ENCODE measurements at places on chromosomes 2 and 18.

- no peak for DNase-seq
These were observed 149.8 kb downstream of the OSR1 start for GRCh38 chr2:19208479-19209199.

DNA sequence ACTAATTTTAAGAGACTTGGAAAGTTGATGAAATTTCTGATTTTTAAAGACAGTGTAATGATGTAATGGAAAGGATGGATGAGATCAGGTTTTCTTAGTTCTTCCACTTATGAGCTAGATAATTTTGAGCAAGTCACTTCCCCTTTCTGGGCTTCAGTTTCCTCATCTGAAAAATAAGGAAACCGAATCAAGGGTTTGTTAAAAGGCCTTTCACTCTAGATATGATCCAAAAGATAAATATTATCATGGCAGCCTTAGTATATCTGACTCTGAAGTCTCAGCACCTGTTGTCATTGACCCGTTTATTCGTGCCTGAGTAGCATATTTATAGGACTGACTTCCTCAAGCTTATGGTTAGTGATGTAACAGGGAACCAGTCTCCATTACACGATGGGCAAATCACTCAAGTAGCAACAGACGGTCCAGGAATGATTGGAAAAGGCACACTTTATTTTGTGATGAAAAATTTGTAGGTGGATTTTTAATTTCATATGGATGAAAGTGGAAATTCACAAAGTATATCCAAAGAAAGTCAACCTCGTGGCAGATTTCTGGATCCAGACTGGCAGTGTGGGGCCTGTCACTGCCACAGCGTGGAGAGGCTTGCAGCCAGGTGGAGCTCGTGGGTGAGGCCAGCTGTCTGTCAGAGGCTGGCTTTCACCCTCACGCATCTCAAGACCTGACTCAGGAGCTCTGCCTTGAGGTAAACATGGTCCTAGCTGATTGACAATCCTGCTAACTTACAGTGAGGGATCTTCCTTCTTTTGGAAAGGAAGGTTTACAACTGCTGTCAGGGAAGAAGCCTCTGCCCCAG lies 137.9 kb upstream of the CXCR4 start:
- DNase-seq = no peak

DNA sequence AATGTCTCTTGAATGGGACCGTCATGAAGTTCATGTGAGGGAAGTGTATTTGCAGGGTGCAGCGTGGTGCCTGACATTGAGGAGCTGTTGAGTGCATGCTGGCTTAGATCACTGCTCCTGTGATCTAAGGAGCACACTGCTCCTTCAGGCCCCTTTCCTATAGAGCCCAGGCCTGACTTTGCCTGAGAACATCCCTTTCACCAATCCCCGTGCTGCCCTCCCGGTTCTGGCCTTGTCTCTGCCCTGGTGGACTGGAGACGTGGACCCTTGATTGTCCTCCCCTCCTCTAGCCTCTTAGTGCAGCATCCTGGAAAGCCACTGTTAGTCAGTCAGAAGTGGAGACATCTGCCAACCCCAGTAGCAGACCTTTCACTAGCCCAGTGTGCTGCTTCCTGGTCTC lies 323.6 kb upstream of the HS6ST1 start:
- peak; percentile 50 for DNase-seq

GRCh38 chr2:24712296-24712695 lies 80.9 kb downstream of the PTRHD1 start:
- no peak for DNase-seq

DNA sequence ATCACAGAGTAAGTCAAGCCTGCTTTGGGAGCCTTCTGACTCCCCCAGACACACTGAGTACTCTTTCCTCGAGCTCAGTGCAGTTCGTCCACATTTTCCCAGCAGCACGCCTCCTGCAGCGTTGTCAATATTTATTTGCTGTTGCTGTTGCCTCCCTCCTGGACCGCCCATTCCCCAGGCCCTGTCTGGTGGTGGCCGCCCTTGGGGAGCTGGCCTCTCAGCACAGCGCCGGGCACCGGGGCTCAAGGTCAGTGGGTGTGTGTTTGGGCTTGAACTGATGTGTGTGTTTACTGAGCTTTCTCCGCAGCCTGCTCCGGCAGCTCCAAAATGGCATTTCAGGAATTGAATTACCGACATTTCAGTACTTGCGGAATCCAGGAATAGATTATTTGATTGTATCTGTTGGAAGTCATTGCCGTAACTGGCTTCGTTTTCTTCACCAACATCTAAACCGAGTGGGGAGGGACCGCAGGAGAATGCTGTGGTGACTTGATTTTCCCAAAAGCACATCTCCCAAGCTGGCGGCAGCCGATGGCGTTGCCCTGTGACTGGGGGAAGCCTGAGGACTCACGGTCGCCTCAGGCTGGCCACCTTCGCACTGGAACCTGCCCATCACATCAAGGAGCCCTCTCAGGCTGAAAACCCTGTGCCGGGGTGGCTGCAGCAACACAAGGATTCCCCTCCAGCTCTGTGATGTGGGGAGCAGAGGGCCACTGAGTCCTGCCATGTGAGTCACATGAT lies 66.0 kb downstream of the HPCAL1 start:
- DNase-seq = no peak

- peak; percentile 50 for DNase-seq
These were observed at the start of gene AAK1 for GRCh38 chr2:69643602-69644505. AAK1 (minus strand) TSS chr2:69643739; CDS start chr2:69643040, 699 bp downstream.

DNA sequence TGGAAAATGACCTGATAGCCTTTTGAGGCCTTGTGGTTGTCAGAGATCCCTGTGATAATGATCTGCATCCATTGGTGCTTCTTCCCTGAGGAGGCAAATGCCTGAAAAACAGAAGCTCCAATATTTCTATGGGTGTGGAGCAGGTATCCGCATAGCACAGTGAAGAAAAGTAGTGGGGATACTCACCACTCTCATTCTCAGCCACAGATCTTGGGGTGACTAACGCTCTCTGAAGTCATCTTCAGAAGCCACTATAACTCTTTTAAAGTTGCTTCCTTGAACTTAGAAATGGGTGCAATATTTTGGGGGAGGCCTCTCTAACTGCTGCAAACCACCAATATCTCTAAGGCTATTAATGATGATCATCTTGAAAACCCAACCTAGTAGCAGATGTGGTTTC lies 46.2 kb downstream of the ARHGAP15 start:
- DNase-seq = no peak

- no peak for DNase-seq
These were observed 43.0 kb downstream of the EMILIN2 start for GRCh38 chr18:2889761-2890192.

GRCh38 chr2:54728669-54729120 lies 5.2 kb downstream of the EML6 start:
- DNase-seq = no peak

DNA sequence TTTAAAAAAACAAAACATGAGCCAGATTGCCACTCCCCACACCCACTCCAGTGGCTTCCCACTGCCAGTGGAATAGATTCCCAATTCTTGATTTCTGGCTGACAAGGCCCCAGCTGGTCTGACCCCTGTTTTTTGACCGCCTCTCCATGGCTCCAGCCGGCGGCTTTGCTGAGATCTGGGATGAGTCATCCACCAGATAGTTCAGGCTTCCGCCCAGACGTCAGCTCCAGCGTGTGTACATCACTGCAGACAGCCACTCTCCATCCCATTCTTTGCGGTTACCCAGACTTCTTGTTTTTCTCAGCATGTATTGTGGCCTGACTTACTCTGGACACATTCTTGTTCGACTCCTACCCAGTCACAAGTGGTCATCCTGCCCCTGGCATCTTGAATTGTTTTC lies 227.9 kb downstream of the GBX2 start:
- DNase-seq = no peak

DNA sequence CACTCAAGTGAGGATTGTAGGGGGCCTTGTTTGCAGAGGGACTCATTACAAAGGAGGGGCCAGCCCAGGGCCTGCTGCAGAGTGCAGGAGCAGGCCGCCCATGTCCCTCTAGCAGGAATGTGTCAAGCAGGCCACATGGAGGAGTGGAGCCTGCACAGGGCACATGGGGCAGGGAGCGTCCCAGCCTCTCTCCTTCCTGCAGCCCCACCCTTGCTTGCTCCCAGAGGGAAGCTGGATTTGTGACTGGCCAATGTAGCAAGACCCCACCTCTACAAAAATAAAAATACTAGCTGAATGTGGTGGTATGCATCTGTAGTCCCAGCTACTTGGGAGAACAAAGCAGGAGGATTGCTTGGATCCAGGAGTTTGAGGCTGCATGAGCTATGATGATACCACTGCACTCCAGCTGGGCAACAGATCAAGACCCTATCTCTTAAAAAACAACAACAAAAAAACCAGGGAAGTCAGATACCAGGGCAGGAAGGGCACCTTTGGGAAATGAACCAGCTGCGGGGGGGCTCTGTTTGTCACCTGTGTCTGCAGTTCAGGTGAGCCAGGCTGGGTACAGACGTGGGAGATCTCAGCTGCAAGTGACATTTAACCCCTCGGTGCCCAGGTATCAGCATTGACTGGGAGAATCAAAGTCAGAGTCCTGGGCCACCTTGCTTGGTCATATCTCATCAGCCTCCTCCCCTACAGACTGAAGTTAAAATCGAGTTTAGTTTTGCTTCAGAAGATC lies 27.7 kb downstream of the IMPA2 start:
- no peak for DNase-seq

- no peak for DNase-seq
These were observed 43.4 kb upstream of the HAAO start for GRCh38 chr2:42835577-42836371.

DNA sequence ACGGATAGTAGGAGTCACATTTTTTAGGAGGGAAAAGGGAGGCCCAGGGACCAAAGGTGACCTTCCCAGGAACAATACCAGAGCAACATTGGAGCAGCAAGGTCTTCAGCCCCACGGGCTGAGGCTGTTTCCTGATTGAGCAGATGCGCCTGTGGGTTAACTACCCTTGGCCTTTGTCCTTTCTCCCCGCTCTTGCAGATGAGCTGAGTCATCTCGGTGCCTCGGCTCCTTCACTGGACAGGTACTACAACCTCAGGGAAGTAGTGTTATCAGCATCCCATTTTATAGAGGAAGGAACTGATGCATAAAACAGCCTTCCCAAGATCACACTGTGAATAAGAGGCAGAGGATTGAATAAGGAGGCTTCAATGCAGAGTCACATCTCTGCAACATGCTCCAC lies 43.5 kb downstream of the DHRS9 start:
- DNase-seq = no peak

DNA sequence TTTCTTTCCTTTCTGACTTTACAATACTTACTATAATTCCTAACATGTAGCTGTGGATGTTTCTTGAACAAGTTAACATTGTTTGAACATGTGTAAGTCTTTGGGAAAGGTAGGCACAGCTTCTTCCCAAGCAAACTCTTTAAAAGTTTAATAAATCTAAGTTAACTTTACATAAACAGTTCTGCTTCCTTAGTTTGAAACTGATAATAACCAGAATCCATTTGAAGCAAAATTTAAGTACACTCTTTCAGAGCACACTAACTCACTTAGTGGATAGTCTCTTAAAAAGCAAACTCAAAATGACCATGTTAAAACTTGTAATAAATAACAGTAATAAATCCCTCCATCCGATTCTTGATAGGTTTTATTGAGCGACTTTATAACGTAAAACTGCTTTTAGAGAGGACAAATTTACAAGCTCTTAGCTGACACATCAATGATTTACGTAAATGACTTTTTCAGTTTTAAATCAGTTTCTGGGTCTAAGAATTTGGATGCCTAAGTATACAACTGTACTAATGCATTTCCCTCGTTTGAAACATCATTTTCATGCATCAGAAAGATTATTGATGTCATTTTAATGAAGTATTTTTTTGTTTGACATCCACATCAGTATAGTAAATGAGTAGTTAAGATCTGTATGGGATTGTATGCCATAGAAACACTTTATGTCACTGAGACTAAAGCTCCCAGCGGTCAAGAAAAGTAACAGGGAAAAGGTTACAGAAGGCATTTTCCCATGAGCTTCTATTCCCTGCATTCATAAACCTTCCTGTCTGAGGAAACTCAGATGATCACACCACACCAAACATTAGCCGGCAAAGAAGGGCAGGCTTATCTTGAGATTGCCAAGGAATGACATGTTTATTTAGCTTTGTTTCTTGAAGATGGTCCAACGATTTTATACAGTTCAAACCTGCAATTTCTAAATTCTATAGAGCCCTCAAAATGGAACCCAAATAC lies 67.5 kb downstream of the PDE1A start:
- DNase-seq = no peak

DNA sequence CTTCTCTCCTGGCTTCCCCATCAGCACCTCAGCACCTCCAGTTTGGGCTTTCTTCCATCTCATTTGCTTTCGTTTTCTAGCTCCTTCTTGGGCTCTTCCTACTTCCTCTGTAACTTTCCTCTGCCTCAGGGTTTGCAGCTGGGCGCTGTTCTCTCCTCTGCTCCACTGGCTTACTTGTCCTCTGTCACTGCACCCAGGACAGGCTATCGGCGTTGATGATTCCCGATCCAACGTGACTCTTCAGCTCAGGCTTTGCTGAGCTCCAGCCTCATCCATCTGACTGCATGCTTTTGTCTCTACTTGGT lies 362.4 kb downstream of the CYRIA start:
- no peak for DNase-seq

- DNase-seq = no peak
These were observed 121.9 kb downstream of the CACNB4 start for GRCh38 chr2:151976945-151977353.

- DNase-seq = no peak
These were observed 21.8 kb downstream of the CWC22 start for GRCh38 chr2:179985163-179985820.

- DNase-seq = no peak
These were observed 43.4 kb downstream of the NMS start for GRCh38 chr2:100513650-100514049.

DNA sequence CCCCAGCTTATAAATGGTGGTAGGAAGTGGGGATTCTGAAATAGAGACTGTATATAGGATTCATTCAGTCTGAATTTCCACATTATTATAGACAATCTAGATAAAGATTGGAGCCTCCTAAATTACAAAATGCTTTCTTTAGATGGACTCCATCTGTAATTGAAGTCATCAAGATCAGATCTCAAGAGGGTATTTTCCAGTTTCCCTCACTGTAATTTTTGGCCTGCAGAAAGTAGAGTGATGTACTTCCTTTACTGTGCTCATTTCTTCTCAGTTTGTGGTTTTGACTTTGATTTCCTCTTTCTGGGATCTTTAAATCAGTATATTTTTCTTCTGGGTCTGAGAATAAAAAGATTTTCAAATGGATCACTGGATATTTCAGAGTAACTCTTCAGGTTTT lies 7.2 kb downstream of the BABAM2 start:
- DNase-seq = no peak

GRCh38 chr18:32610176-32610575 lies 139.5 kb upstream of the GAREM1 start:
- no peak for DNase-seq

GRCh38 chr18:43524260-43524659 lies 247.0 kb upstream of the SYT4 start:
- DNase-seq = no peak

Data from ascending aorta (tissue), 2 donors.